ENCODE measurements at places on chromosomes 2 and 18.

GRCh38 chr18:7789856-7790552 lies 222.9 kb downstream of the PTPRM start:
- DNase-seq: peak; percentile 63

DNA sequence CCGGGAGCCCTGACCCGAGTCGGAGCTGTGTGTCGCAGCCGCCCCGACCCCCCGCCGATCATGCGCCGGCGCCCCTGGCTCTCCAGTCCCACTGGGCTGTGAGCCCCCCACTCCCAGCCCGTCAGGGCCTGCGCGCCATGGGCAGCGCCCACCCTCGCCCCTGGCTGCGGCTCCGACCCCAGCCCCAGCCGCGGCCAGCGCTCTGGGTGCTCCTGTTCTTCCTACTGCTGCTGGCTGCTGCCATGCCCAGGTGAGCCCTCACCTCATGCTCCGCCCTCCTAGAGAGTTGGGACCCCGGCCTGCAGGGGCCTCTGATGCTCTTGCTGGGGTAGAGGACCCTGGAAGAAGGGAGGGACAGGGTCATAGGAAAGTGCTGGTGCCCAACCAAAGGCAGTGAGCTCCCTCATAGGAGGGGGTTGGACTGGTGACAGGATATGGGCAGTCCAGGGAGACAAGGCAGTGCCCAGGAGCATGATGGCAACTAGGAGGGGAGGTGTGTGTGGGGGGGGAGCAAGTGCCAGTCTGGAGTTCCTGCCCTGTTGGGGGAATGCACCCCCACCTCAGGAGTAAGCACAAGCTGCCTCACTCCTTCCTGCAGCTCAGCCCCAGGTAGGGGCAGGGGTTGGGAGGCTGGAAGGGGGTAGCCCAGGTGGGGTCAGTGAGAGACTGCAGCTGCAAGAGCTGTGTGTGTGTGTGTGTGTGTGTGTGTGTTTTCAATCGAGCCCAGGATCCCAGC lies 375 bp downstream of the WNT10A start:
- DNase-seq: no peak

DNA sequence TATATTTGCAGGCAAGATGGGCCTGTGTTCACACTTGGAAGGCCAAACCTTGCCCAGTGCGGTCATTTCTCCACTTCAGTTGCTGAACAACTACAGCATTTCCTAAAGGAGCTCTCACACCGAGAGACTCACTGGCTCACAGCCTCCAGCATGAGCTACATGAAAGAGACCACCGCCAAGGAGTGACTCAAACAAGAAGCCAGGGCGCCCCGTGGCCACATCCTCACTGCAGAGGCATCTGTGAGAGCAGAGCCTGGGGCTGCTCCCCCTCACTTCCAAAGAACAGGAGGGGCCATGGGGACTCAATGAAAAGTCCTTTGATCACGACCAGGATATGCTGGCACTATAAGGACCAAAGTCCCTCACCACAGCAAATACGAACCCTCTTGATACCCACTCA lies 50.0 kb downstream of the TMEM163 start:
- no peak for DNase-seq

GRCh38 chr2:46368401-46368800 lies 71.2 kb downstream of the EPAS1 start:
- no peak for DNase-seq

- DNase-seq: no peak
Observed at GRCh38 chr2:196368546-196369225, 197.3 kb upstream of the STK17B start.

- DNase-seq: no peak
Observed at GRCh38 chr2:66185497-66186054, 249.3 kb upstream of the MEIS1 start.

GRCh38 chr2:100195942-100196341 lies 53.6 kb upstream of the AFF3 start:
- DNase-seq: peak; percentile 21

DNA sequence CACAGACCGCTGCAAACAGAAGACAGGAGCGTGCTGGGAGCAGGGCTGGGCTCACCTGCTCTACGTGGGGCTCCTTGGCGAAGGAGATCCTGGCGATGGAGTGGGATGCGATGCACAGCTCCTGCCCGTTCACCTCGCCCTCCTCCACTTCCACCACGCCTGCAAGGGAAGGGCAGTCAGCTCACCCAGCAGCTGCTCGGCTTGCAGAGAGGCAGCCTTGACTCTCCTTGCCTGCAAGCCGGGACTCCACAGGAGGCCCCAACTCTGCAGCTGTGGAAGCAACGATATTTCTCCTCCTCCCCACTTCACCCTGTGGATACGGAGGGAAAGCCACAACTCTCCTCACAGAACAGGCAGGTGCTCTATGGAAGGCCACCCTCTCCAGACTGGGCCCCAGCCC lies 35.1 kb downstream of the THAP4 start:
- no peak for DNase-seq

- DNase-seq: peak; percentile 56
Observed at GRCh38 chr2:47891369-47892337, 14.6 kb downstream of the FBXO11 start.

- DNase-seq: no peak
Observed at GRCh38 chr2:16049406-16049805, 109.1 kb downstream of the MYCN start.

DNA sequence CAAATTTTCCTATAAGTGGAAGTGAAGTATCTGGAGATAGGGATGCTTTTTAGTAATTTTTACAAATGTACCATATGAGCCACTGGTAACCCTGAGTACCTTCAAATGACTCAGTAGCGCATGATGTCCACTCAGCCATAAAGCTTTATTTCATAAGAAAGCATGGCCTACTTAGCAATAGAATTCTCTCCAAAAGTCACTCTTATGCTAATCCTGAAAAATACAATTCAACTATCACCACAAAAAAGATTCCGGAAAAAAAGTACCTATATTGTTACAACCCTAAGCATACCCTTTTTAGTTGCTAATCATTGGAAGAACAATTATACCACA lies 732.2 kb downstream of the SOCS6 start:
- DNase-seq: no peak

DNA sequence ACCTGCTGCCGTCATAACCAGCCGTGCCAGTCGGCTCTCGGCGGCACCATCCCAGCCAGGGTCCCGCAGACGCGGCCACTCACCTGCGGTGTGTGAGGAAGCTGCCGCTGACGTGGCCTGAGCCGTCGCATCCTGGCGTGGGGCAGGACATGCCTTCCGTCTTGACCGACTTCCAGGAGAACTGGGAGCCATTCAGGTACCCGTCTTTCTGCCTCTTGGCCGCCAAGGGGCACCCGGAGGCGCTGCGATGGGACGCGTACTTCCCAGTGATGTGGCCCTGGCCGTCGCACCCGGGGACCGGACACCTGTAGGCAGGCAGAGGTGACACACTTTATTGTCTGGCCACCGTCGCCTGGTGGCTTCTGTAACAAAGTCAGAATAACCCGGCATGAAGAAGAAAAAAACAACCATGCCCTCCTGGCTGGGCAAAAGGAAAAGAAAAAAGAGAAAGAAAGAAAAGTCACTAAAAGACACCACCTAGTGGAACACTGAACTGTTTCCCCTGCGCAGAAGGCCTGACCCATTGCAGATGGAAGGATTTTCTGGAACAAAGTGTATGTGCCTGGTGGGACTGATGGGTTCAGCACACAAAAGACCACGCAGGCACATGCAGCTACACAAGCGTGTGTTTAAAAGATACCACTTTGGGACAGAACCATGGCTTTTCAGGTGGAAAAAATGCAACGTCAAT lies 94.9 kb upstream of the PXDN start:
- no peak for DNase-seq

DNA sequence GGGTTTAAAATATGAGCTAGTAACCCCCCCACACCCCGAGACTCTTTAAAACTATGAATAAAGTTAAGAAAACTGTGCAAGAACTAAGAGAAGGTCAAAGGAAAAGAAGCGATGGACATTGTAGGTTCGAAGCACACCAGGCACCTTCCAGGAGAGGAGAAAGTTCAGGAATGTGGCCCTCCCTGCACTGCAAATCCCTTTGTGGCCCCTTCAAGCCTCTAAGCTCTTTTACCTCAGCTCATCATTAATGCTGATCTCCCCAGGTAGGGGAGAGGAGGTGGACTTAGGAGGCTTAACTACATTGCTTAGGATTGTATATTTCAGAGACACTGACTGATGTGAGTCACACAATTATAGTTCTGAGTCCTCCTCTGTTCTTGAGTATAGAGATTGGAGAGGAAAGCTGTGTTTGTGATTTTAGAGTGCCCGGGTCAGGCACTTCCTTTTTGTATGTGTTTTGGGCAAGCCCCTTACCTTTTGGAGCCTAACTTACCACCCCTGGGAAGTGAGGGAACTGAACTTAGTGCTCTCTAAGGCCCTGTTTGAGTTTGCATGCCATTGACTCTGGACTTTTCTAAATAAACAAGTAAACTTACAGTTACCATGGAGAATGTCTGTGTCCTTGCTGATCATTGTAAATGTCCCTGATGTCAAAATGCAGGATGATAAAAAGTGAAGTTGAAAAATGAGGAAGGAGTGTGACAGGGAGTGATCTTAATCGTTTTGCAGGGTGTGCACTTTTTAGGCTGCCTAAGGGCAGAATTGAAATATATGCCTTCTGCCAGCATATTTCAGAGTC lies 140.8 kb upstream of the ZEB2 start:
- no peak for DNase-seq

- DNase-seq: no peak
Observed at GRCh38 chr2:17182399-17182798, 335.8 kb downstream of the RAD51AP2 start.

GRCh38 chr18:68574311-68574710 lies 140.6 kb downstream of the TMX3 start:
- no peak for DNase-seq

GRCh38 chr2:120904830-120905234 lies 169.2 kb downstream of the GLI2 start:
- DNase-seq: peak; percentile 64

- no peak for DNase-seq
Observed at GRCh38 chr2:216984937-216985336, 125.1 kb upstream of the TNP1 start.

DNA sequence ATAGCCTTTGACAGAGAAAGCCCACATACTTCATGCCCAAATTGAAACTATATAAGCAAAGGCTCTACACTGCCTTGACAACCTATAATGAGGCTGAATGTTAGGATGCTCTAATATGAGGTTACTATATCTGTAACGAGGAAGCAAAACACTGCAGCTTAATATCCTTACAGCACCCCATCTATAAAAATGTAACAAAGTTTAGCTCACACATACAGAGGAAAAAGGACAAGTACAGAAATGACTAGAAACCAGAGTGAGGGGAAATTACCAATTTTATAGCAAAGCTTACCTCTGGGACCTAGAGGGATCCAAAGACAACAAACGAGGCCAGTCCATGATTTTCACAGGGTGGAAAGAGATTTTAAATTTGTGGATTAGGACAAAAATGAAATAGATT lies 138.5 kb downstream of the COL4A4 start:
- DNase-seq: no peak

DNA sequence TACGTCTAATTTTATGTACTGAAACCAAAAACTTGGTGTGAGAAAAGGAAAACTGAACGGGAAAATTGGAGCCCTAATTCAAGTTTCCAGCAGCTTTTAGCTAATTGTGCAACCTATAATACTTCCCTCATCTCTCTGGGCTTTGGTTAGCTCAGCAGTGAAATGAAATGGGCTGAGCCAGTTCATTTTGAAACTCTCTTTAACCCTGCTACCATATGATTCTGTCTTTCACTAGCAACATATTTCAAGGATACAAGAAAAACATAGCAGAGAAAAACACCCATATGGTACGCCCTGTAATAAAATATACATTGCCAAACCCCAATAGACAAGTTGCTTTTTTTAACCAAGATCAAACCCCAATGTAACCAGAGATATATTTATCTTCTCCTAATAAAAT lies 799 bp downstream of the SYT4 start:
- DNase-seq: no peak

GRCh38 chr2:141968433-141968832 lies 162.4 kb downstream of the LRP1B start:
- peak; percentile 0 for DNase-seq

GRCh38 chr2:27086724-27087593 lies at the start of gene KHK:
Gene KHK, plus strand, starts transcription at chr2:27086772. Its CDS starts 488 bp downstream, at chr2:27087260.
- DNase-seq: no peak

- peak; percentile 85 for DNase-seq
Observed at GRCh38 chr2:134446383-134447017, 192.6 kb downstream of the MGAT5 start.

- no peak for DNase-seq
Observed at GRCh38 chr2:28607730-28608499, 112.1 kb downstream of the PLB1 start.

GRCh38 chr2:30971231-30972025 lies 164.2 kb upstream of the CAPN13 start:
- no peak for DNase-seq

- no peak for DNase-seq
Observed at GRCh38 chr2:60976256-60976850, 41.2 kb upstream of the PEX13 start.

DNA sequence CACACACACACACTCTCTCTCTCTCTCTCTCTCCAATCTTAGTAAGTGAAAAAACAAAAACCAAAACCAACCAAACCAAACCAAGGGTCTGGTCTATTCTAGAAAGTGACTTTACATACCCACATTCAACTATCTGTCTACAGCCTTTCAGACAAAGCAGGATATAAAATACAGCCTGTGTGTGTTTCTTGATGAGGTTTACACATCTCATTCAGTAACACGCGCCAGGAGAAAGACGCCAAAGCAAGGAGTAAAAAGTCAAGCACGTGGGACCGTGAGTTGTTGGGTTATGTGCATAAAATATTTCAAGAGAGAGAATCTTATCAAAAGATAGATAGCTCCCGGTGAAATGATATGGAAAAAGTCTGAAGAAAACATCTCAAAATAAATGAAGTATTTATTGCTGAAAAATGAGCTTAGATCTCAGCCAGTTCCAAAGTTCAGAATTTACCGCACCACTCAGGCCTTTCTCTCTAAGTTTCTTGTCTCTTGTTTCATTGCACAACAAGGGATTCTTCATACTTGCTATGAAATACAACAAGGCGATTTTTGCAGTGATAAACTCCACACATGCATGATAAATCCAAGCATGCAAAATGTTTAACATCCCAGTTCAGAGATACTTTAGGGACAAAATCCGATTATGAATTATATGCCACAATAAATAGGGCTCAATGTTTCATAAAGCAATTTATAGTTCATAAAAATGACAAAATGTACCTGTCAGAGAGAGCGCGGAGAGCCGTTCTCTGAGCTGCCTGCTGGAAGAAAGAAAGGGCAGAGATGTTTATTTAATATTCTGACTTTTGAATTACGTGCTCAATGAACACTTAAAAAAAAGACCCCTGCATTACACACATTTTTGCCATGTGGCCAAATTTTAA lies 159.3 kb upstream of the REV1 start:
- peak; percentile 29 for DNase-seq

Measured in fibroblast of villous mesenchyme (primary cell).